Aorta (tissue), 5 donors: ENCODE measurements at places on chromosomes 13 and 19. TPM values are rescaled to one million over a fixed set of nuclear protein-coding genes. Genes with fewer than 3 reads are reported as not detected.

GRCh38 chr13:103731959-103732358 is 665.7 kb upstream of the SLC10A2 start:
- H3K27ac ChIP-seq = no peak overlapping the region
- no peaks in the 10 kb centered on the region for H3K36me3 ChIP-seq
- DNase-seq = no peak
- H3K4me3 ChIP-seq = no peak overlapping the region
- H3K27me3 ChIP-seq = no peaks in the 10 kb centered on the region

DNA sequence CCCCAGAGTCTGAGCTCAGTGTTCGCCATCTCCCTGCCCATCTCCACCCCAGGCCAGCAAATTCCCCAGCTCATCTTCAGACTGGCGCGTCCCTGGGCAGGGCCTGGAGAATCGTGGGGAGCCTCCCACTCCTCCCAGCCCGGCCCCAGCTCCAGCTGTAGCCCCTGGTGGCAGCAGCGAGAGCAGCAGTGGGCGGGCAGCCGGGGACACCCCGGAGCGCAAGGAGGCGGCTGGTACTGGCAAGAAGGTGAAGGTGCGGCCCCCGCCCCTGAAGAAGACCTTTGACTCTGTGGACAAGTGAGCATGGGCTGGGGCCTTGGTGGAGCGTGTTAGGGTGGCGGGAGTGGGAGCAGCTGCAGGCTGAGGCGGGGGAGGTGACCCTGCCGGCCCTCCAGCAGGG is 8.4 kb upstream of the PRR19 start:
- no peaks in the 10 kb centered on the region for H3K36me3 ChIP-seq
- H3K27me3 ChIP-seq = no peaks in the 10 kb centered on the region
- no peak overlapping the region for H3K4me3 ChIP-seq
- H3K4me1 ChIP-seq = no peaks in the 10 kb centered on the region
- DNase-seq = no peak
- no peak overlapping the region for H3K27ac ChIP-seq

GRCh38 chr13:48142436-48142835 is 47.5 kb upstream of the MED4 start:
- no peaks in the 10 kb centered on the region for H3K4me1 ChIP-seq
- H3K4me3 ChIP-seq = no peak overlapping the region
- H3K27me3 ChIP-seq = no peaks in the 10 kb centered on the region
- DNase-seq = no peak
- no peaks in the 10 kb centered on the region for H3K36me3 ChIP-seq
- no peak overlapping the region for H3K27ac ChIP-seq

DNA sequence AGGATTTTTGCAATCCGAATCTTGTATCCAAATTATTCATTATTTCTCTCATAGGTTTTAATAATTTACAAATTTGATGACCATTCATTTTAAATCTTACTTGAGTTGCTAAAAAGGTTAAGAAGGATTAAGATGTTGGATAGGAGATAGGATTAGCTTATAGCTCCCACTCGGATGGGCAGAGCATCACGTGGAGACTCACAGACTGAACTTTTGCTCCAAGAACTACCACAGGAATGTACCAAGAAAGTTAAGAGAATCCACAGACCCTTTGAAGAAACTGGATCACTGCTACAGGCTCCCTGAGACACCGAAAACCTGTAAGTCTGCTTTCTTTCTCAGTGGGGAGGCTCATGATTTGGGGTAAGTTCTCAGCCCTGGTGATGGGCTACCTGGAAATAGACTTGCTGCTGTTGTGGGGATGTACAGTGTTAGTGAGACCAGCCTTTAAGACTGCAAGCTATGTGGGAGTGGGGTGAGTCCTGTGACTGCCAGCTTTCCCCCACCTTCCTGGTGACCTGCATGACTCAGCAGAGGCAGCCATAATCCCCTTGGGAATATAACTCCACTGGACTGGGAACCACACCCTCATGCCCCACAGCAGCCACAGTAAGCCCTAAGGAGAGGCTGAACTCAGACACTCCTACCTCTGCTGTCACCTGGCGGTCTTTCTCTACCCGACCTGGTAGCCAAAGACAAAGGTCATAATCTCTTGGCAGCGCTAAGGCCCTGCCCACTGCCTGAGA is 1458.0 kb downstream of the OLFM4 start:
- DNase-seq = no peak
- H3K4me3 ChIP-seq = no peak overlapping the region
- H3K27ac ChIP-seq = no peak overlapping the region
- no peaks in the 10 kb centered on the region for H3K36me3 ChIP-seq
- H3K27me3 ChIP-seq = no peaks in the 10 kb centered on the region

GRCh38 chr13:33678906-33679657 is 138.9 kb upstream of the RFC3 start:
- no peaks in the 10 kb centered on the region for H3K4me1 ChIP-seq
- no peak overlapping the region for H3K4me3 ChIP-seq
- H3K27ac ChIP-seq = no peak overlapping the region
- no peaks in the 10 kb centered on the region for H3K27me3 ChIP-seq
- DNase-seq = peak; percentile 63
- H3K36me3 ChIP-seq = no peaks in the 10 kb centered on the region

DNA sequence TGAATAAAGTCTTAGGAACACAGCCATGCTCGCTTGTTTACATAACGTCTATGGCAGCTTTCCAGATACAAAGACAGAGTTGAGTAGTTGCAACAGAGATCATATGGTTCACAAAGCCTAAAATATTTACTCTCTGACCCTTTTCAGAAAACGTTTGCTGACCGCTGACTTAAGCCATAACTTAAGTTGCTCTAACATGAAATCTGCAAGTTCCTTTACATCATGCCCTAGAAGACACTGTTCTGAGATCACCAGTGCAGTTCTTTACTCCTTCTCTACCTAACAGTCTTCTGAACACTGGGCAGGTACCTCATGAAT is 166.4 kb downstream of the DCLK1 start:
- no peaks in the 10 kb centered on the region for H3K4me1 ChIP-seq
- H3K27me3 ChIP-seq = no peaks in the 10 kb centered on the region
- H3K27ac ChIP-seq = no peak overlapping the region
- H3K36me3 ChIP-seq = no peaks in the 10 kb centered on the region

DNA sequence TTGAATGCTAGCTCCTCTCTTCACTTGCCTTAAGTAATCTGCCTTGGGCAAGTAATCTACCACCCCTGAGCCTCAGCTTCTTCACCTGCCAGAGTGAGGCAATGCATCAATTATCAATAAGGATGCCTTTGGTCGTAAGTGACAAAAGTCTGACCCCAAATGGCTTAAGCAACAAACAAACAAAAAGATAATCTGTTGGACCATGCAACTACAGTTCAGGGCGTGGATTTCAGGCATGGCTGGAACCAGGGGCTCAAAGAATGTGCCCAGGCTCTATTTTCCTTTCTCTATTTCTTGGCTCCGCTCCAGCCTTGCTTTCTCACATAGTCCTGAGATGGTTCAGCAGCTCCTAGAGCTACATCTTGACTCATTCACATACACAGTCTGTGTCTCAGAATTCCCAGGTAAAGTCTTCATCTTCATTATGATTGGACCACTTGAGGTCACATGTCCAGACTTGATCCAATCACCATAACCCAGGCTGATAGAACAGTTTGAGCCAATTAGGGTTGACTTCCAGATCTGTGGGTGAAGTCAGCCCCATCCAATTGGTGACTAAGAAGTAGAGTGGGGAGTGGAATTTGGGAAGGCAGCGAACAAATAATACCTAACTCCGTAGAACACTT is 29.6 kb downstream of the ACSBG2 start:
- no peak overlapping the region for H3K4me3 ChIP-seq
- no peaks in the 10 kb centered on the region for H3K27me3 ChIP-seq
- H3K36me3 ChIP-seq = no peaks in the 10 kb centered on the region
- no peak overlapping the region for H3K27ac ChIP-seq
- H3K4me1 ChIP-seq = no peaks in the 10 kb centered on the region
- no peak for DNase-seq

DNA sequence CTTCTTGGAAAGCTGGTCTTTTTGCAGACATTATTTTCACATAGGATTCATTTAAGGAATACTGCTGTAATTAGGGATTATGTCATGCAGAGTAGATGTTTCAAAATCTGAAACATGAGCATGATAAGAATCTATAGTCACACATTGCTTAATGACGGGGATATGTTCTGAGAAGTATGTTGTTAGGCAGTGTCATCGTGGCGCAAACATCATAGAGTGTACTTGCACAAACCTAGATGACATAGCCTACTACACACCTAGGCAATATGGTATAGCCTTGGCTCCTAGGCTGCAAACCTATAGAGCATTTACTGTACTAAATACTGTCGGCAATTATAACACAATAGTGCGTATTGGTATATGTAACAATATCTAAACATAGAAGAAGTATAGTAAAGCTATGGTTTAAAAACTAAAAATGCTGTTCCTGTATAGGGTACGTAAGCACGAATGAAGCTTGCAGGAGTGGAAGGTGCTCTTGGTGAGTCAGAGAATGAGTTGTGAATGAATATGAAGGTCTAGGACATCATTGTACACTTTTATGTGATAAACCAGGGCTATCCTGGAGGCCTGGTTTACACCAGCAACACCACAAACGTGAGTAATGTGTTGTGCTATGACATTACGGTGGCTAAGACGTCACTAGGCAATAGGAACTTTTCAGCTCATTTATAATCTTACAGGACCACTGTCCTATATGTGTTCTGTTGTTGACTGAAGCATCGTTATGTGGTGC is 283.1 kb downstream of the MTUS2 start:
- no peak overlapping the region for H3K4me3 ChIP-seq
- peaks cover 2% of the 10 kb centered on the region for H3K4me1 ChIP-seq
- no peak for DNase-seq
- H3K36me3 ChIP-seq = no peaks in the 10 kb centered on the region
- H3K27me3 ChIP-seq = no peaks in the 10 kb centered on the region

GRCh38 chr19:4803736-4804695 is 12.5 kb downstream of the FEM1A start:
- DNase-seq = no peak
- no peak overlapping the region for H3K4me3 ChIP-seq
- H3K4me1 ChIP-seq = no peaks in the 10 kb centered on the region
- no peak overlapping the region for H3K27ac ChIP-seq

GRCh38 chr19:11373166-11373884 is 1.1 kb upstream of the SWSAP1 start:
- H3K36me3 ChIP-seq = no peaks in the 10 kb centered on the region
- peaks cover 4% of the 10 kb centered on the region for H3K4me1 ChIP-seq
- no peak overlapping the region for H3K4me3 ChIP-seq
- no peaks in the 10 kb centered on the region for H3K27me3 ChIP-seq

DNA sequence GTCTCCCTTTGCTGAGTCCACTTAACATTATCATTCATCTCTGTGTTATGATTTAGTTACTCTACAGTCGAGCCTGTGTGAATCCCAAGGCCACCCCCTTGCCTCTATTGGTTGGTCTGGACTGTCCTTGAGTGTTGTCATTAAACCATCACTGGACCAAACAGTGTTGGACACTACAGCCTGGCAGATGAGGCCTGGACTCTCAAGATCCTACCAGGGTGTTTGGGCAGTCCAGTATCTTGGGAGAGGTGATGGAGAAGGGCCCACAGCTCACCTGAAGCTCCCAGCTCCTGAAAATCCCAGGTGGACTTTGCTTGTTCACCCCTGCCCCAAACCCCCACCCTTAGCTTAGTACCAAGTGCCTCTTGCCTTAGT is 3.8 kb downstream of the CHMP2A start:
- no peak for DNase-seq
- no peaks in the 10 kb centered on the region for H3K27me3 ChIP-seq
- H3K36me3 ChIP-seq = peaks cover 19% of the 10 kb centered on the region
- no peak overlapping the region for H3K4me3 ChIP-seq

Gene HCN2
- total RNA-seq = 0.19 TPM

Gene CALR3
- total RNA-seq = not detected
